Stimulated activated CD8-positive, alpha-beta memory T cell treated with anti-CD3 and anti-CD28 coated beads, Interleukin-4, amount 100 ng/mL, for 24 hours (primary cell): ENCODE measurements at places on chromosomes 4 and X.

- DNase-seq = no peak
These were observed 335.6 kb upstream of the TRAM1L1 start for GRCh38 chr4:117420948-117421347.

DNA sequence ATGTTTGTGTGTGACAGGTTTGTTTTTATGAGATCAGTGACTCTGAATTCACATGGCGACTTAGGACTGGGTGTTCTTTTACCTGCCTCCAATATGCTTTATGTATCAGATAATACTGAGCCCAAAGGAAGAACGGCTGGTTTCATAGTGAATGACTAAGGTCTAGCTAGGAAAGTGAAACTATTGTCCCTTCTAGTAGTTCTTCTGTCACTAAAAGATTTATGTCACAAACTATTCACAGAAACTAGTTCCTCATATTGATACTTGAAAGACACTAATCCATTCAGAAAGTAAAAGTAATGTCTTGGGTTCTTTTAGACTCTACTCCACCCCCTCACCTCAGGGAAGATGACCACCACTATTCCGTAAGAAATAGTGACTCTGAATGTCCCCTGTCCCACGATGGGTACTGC lies 81.7 kb downstream of the EGF start:
- DNase-seq = no peak

- no peak for DNase-seq
These were observed 45.9 kb downstream of the PLS3 start for GRCh38 chrX:115606861-115607260.

DNA sequence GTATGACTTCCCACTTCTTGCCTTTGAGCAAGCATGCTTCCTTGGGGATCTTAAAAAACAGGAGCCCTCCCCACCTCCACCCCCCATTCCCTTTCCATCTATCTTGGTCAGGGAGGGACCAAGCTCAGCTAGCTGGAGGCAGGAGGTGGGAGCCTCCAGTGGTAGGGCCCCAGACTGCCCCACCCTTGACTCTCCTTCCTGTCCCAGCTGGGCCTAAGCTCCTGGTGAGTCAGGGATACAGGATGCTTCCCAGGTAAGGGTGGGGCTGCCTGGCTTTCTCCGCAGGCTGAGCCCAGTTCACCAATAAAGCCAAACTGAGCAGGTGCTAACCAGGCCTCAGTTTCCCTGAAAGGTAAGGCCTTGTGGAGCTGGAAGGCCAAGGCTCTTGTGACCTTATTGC lies 15.2 kb downstream of the EFNB1 start:
- DNase-seq = no peak

- no peak for DNase-seq
These were observed 200.8 kb downstream of the CEP135 start for GRCh38 chr4:56149591-56149990.

DNA sequence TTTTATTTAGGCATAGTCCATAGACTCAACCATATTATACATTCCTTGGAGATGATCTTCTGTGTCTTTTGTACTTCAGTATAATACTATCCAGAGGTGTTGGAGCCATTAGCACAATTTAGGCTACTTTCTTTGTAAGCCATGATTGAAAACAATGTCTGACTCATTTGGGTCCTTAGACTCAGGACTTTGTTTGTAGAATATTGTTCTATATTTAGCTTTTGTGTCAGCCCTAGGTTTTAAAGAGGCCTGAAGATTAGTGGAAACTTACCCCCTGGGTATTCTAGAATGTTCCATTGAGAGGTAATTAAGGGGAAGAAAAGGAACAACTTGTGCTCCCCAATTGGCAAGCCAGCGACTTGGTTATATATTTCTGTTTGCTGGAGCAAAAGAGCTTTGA lies 145.2 kb upstream of the SCML1 start:
- DNase-seq = no peak

GRCh38 chr4:37803348-37803973 lies 23.0 kb upstream of the PGM2 start:
- DNase-seq = no peak

- DNase-seq = no peak
These were observed 154.4 kb downstream of the GABRB1 start for GRCh38 chr4:47185761-47186160.
